ENCODE measurements at places on chromosomes 6 and 20.

- peaks cover 16% of the 10 kb centered on the region for H3K4me1 ChIP-seq
- DNase-seq = no peak
- no peaks in the 10 kb centered on the region for H3K36me3 ChIP-seq
- no peak overlapping the region for H3K27ac ChIP-seq
Observed at GRCh38 chr6:155439376-155439775, 16.3 kb downstream of the NOX3 start.

DNA sequence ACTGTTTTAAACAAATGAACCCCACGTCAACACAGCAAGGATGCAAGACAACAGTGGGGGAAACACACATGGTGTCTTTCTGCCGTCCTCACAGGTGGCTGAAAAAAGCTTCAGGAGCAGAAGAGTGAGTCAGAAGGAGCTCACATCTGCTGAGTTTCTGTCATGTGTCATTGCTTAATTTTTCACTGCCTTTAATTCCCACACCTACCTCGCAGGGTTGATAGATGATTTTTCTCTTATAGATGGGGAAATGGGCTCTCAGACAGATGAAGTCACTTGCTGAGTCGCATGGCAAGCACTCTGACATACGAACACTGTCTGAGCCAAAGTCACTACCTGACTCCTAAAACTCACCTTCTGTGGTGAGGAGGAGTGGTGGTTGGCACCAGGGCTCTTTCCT, 28.3 kb upstream of the CARMIL1 start:
- no peak for DNase-seq
- H3K4me1 ChIP-seq = no peaks in the 10 kb centered on the region
- peaks cover 3% of the 10 kb centered on the region for H3K27me3 ChIP-seq
- H3K4me3 ChIP-seq = no peak overlapping the region
- H3K27ac ChIP-seq = no peak overlapping the region

DNA sequence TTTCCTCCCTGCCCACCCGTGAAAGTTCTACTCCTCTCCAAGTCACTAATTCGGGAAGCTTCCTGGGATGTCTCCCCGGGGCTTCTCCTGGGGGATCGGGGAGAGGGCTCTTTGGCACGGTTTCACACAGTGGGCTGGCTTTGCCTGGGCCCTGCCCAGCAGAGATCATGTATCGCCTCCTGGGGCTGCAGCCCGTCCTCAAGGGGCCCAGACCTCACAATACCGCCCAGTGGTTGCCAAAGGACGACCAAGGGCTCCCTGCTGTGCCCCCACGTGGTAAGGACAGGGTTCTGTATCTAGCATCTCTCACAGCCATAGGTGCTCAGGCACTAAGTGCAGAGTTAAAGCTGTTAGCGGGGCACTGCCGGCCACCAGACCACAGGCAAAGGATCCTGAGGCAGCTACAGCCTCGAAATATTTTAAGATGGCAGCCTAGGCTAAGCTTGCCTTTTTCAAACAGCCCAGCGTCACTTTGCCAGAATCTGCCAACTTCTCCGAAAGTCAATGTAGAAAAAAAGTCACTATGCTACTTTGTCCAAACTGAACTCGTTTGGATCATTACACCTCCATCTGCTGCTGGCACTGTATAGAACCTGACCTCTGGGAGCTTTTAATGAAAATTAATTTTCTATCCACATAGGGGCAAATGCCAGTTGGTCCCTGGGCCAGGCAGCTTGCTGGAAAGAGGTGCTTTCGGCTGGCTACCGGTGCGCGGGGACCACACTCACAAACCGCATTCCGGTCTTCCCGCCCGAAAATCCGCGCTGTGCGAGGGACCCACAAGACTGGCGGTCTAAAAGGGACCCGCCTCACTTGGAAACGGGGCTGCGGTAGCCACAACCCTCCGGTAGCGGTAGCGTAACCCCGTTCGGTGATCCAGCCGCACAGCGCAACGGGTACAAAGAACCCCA, 1.3 kb upstream of the NNAT start:
- peaks cover 16% of the 10 kb centered on the region for H3K4me1 ChIP-seq
- peaks cover 36% of the 10 kb centered on the region for H3K36me3 ChIP-seq
- no peak overlapping the region for H3K4me3 ChIP-seq
- no peaks in the 10 kb centered on the region for H3K27me3 ChIP-seq
- no peak overlapping the region for H3K27ac ChIP-seq
- peak; percentile 17 for DNase-seq

DNA sequence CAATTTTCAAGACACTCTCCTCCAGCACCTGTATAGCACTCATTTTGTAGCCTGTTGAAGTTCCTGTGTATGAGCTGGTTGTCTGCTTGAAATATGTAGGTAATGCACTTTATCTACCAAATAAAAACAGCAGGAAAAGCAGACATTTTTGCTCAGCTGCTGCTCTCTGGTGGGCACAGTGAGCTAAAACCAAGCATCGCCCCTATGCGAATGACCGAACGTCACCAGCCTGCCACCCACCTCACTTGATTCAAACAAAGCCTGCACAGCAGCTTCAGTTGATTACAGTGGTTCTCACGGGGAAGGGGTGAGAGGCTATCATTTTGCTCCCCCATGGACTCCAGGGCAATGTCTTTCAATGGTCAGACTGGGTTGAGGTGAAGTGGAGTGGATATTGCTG, 185.7 kb downstream of the SASH1 start:
- no peaks in the 10 kb centered on the region for H3K4me1 ChIP-seq
- H3K4me3 ChIP-seq = no peak overlapping the region
- H3K27me3 ChIP-seq = no peaks in the 10 kb centered on the region
- no peaks in the 10 kb centered on the region for H3K36me3 ChIP-seq
- no peak for DNase-seq

DNA sequence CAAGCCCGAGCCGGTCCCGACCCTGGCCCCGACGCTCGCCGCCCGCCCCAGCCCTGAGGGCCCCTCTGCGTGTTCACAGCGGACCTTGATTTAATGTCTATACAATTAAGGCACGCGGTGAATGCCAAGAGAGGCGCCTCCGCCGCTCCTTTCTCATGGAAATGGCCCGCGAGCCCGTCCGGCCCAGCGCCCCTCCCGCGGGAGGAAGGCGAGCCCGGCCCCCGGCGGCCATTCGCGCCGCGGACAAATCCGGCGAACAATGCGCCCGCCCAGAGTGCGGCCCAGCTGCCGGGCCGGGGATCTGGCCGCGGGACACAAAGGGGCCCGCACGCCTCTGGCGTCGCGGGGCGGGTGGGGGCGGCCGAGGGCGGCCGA, 37.5 kb downstream of the YTHDF1 start:
- H3K36me3 ChIP-seq = no peaks in the 10 kb centered on the region
- peak; percentile 40 for DNase-seq
- H3K4me1 ChIP-seq = peaks cover 26% of the 10 kb centered on the region
- H3K4me3 ChIP-seq = no peak overlapping the region
- H3K27me3 ChIP-seq = peaks cover 53% of the 10 kb centered on the region

Measured in B cell (primary cell).